ENCODE measurements at places on chromosomes 2 and 18. TPM values are rescaled to one million over a fixed set of nuclear protein-coding genes. Genes with fewer than 3 reads are reported as not detected.

The RAB17 gene
- total RNA-seq: 23.6 TPM

The TRAK2 gene
- 35.7 TPM for total RNA-seq

- peak overlapping the region; percentile 86 for H3K27ac ChIP-seq
- peaks cover 15% of the 10 kb centered on the region for H3K36me3 ChIP-seq
- H3K4me1 ChIP-seq: peaks cover 27% of the 10 kb centered on the region
- no peak for DNase-seq
- H3K27me3 ChIP-seq: no peaks in the 10 kb centered on the region
Observed at GRCh38 chr2:29129586-29130281, 14.5 kb downstream of the CLIP4 start.

DNA sequence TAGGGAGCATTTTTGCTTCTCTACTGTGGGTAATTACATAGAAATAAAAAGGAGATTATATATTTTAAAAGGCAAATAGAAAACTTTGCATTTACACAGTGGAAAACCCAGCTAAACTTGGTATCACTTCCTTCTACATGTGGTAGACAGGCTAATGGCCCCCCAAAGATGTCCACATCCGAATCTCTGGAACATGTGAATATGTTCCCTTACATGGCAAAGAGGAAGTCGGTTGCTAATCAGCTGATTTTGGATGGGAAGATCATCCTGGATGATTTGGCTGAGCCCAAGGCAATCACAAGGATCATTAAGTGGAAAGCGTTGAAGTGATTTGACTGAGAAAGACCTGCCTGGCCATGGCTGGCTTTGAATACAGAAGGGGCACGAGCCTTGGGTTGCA, 26.2 kb downstream of the CREG2 start:
- 0 out of 2 replicates have a peak, but pooled peaks cover 3% of the 10 kb centered on the region for H3K27me3 ChIP-seq
- H3K27ac ChIP-seq: no peak overlapping the region
- H3K4me1 ChIP-seq: no peaks in the 10 kb centered on the region
- no peaks in the 10 kb centered on the region for H3K36me3 ChIP-seq
- DNase-seq: no peak

DNA sequence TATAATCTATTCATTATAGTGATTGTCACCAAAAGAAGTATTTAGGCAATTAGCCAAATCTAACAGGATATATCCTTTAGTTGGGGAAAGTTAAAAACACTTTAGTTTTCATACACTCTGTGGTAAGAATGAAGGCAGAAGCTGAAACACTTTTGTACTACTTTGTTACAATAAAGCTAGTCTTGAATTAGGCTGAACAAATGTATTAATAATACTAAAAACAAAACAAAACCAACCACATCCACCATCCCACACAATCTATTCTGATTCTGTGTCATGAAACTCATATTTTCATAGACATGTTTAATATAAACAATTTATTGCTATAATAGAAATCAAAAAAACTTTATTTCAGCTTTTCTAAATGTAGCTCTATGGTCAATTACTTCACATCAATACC, 508.8 kb downstream of the ZEB2 start:
- no peaks in the 10 kb centered on the region for H3K36me3 ChIP-seq
- H3K4me3 ChIP-seq: no peak overlapping the region
- H3K27me3 ChIP-seq: no peaks in the 10 kb centered on the region
- DNase-seq: no peak
- no peaks in the 10 kb centered on the region for H3K4me1 ChIP-seq

The B4GALT6 gene
- total RNA-seq: 36.3 TPM

The PDK1 gene
- 11.7 TPM for total RNA-seq

DNA sequence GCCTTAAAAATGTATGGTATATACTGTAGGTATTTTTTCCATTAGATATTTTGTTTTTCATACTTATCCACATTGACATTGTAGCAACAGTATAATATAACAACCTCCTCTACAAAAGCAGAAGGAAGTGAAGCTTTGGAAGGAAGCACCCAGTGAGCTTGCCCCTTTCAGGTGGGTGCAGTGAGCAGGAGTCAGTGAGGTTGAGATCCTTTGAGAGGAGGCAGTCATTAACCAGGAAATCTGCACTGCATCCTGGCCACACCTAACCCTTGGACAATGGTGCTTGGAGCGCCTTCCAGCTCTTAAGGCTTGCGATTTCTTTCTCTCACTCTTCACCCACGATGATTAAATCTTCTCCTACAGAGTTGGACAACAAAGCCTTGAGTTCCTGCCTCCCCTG, 13.9 kb downstream of the IL37 start:
- no peak overlapping the region for H3K4me3 ChIP-seq
- H3K27ac ChIP-seq: no peak overlapping the region
- DNase-seq: no peak
- no peaks in the 10 kb centered on the region for H3K4me1 ChIP-seq
- H3K36me3 ChIP-seq: no peaks in the 10 kb centered on the region
- peaks cover 3% of the 10 kb centered on the region for H3K27me3 ChIP-seq

DNA sequence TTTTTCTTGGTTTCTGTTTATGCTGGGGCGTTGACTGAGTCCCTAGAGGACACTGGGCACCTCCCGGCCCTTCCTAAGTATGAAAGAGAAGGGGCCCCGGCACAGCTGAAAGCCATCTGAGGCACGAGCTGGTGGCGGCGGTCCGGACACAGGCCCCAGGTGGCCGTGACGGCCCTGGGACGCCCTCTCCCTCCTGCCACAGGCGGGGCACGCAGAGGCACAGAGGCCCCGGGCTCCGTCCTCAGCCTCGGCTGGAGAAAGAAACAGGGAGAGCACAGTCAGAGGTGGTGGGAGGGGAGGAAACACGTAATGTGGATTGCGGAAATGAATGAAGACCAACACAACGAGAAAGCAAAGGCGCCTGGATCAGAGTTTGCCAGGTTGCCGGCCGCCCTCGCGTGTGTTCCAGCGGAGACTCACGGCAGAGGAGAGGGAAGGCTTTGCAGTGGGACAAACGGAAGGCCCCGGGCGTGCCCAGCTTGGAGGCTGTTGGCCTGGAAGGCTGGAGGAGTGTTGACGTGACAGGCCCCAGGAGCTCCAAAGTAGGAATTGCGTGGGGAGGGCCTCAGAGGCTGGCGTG, 119.1 kb downstream of the PTGR3 start:
- no peak overlapping the region for H3K4me3 ChIP-seq
- H3K27ac ChIP-seq: no peak overlapping the region

The IER3IP1 gene
- 8.5 TPM for total RNA-seq

- no peaks in the 10 kb centered on the region for H3K27me3 ChIP-seq
- no peak overlapping the region for H3K27ac ChIP-seq
- no peaks in the 10 kb centered on the region for H3K36me3 ChIP-seq
- no peaks in the 10 kb centered on the region for H3K4me1 ChIP-seq
Observed at GRCh38 chr2:12183032-12183645, 436.7 kb downstream of the LPIN1 start.
